ENCODE measurements at places on chromosomes 6 and 20. TPM values are rescaled to one million over a fixed set of nuclear protein-coding genes. Genes with fewer than 3 reads are reported as not detected.

RIMS1 gene
- 40.6 TPM for total RNA-seq

SPATS1 gene
- 10.7 TPM for total RNA-seq

AIF1 gene
- total RNA-seq = 6.3 TPM

DNA sequence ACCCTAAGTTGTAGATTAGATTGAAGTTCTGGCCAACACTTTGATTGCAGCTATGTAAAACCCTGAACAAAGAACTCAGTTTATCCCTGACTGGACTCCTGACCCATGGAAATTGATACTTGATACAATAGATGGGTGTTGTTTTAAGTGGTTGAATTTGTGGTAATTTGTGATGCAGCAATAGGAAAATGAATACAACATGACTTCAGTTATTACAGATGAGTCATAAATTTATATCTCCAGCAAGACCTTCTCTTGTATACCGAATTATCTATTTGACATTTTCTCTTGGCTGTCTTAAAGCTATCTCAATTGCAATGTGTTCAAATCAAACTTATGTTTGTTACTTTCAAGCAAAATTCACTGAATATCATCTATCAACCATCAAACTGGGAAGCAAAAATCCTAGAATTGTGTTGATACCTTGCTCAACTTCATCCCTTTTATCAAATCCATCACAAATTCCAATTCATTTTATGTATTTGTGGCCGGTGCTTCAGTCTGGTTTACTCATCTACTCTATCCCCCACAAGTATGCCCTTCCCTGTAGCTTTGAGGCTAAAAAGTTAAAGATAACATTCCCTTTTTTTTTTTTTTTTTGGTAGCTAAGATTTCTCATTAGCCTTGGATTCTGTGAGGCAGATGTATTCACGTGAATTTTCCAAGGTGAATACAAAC lies 129.4 kb upstream of the CENPW start:
- no peak for DNase-seq

DNA sequence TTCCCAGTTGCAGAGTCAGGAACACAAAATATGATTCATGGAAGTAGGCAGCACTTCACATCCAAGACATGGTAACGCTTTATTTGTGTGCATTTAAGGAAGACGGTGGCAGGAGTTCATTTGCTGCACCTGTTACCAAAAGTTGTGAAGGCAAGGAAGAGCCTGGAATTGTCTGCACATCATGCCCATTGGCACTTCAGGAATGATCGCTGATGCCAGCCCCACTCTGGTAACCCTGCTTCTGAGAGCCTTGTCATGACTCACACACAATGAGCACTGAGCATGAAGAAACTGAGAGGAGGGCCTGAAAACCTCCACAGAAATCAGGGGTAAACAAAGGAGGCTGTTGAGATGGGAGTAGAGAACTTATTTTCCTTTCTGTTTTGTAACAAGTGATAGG lies 181.1 kb downstream of the RPS12 start:
- DNase-seq = no peak

DNA sequence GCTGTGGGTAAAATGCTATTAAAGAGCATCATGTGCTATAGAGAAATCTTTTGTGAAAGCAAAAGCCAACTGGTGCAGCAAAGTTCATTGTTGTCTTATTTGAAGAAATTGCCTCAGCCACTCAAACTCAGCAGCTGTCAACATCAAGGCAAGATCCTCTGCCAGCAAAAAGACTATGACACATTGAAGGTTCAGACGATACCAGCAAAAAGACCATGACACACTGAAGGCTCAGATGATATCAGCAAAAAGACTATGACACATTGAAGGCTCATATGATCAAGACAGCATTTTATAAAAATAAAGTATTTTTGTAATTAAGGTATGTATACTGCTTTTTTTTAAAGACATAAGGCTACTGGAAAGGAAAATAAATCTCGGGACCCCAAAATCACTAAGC lies 118.4 kb upstream of the RUNX2 start:
- no peak for DNase-seq

GRCh38 chr6:105196076-105196475 lies 16.3 kb upstream of the POPDC3 start:
- no peak for DNase-seq

- DNase-seq = no peak
Observed at GRCh38 chr6:132734694-132735236, 20.9 kb upstream of the VNN1 start.

- DNase-seq = no peak
Observed at GRCh38 chr6:111256646-111257045, 169.3 kb downstream of the SLC16A10 start.
